NCI-H460 (cell line): ENCODE measurements at places on chromosomes 6 and 20.
A peak's percentile ranks its signal among the peaks of the same experiment; 100 is the strongest.

- no peak for DNase-seq
Measured at GRCh38 chr6:168093071-168093505, 14.1 kb upstream of the FRMD1 start.

GRCh38 chr20:59937150-59937549 is 3.0 kb downstream of the PPP1R3D start:
- no peak for DNase-seq

DNA sequence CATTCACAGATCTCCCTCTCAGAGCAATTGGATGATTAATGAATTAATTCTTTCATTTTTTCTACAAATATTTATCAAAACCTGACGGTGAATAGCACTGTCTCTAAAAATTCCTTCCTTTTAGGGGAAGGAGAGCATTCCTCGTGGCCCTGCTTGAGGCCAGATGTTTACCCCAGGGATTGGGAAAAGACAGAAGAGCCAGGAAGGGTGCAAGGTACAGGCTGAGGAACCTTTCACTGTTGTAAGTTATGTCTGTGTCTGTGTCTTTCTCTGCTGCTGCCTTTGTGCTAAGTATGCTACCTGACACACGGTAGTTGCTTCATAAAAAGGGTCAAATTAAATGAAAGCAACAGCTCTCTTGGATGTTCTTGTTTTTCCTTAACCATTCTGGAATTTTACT is 27.4 kb upstream of the CCN2 start:
- DNase-seq: no peak

DNA sequence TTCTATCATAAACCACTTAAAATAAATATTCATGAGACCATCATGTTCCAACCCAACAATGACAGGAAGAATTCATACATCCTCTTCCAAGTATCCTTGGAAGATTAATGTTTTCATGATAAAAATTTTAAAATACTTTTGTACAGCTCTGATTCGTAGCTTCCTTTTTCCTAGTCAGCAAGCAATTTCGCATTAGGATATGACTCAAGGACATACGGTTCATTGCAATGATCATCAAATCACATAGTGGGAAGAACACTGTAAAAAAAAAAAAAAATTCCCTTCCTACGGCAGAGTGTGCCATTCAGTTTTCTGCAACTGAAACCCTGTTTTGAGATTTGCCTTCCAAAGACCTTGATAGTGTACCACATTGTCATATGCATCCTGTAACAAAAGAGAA is 35.3 kb upstream of the GFOD1 start:
- no peak for DNase-seq

GRCh38 chr6:37259191-37259590 is 1.2 kb upstream of the TMEM217 start:
- no peak for DNase-seq

- DNase-seq: no peak
Measured at GRCh38 chr6:84449220-84449619, 221.8 kb upstream of the CEP162 start.

DNA sequence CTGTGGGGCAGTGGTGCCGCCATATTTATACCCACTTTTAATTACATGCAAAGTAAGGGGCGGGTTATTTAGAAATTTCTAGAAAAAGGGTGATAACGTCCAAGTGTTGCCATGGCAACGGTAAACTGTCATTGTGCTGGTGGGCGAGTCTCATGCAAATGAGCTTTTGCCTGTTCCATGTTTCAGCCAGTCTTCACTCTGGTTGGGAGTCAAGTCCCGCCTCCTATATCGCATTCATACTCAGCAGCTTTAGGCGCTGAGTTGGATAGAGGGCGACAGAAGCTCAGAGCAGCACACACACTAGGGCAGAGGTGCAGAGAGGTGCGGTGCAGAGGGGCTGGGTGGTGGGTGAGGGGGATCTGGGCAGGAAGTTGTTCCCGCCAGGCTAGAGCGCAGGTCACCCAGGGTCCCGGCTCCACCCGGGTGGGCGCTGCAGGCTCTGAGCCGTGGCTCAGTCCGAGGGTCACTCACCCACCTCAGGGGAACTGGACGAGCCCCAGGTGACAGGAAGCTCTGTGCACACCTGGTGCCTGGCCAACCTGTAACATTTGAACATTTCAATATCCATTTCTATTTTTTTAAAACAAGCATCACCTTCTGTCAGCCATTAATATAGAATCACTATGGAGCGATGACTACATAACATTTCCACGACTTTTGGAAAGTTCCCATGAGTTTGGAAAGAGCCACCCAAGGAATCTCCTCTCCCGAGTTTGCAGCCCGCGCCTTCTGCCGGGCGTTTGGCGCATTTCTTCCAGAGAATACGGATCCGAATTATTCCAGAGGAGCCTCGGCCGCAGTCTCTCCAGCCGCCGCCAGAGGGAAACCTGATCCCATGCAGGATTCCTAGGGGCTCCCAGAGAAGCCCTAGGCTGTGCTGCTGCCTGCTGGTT is 89.1 kb upstream of the PHACTR3 start:
- DNase-seq: peak; percentile 69

GRCh38 chr6:145214570-145214969 is 520.8 kb downstream of the EPM2A start:
- peak; percentile 26 for DNase-seq

DNA sequence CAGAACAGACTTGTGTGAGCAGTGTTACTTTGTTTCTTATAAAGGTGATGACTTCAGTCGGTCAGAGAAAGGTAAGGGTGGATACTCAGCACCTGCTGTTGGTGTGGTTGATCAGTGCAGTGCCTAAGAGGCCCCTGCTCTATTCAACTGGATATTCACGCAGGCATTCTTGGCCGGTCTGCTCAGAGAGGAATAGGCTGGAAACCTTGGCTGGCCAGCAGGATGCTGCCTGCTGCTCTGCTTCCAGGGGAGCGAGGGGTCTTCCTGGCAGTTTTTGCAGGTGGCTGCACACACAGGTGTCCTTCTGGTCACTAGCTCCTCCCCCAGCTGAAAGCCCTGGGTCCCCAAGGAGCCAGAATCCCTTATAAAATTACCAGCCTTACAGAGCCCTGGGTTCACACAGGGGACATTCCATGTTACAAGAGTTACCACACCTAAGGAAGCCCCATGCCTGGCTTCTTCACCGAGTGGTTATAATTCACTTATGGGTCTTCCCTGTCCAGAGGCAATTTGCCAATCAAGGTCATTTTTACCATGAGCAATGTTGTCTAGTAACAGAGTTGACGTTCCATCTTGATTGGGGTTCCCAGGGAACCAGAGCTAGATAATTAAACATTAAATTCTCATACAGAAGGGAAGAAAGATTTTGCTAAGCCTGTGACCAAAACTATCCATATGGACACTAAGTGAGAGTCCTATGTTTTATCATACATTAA is 16.4 kb downstream of the SYNJ2 start:
- DNase-seq: no peak

- DNase-seq: no peak
Measured at GRCh38 chr20:3731944-3732326, 550 bp upstream of the HSPA12B start.

GRCh38 chr6:4192173-4192572 is 56.8 kb upstream of the ECI2 start:
- DNase-seq: no peak

- no peak for DNase-seq
Measured at GRCh38 chr6:39344821-39345280, 22.3 kb upstream of the KCNK16 start.

DNA sequence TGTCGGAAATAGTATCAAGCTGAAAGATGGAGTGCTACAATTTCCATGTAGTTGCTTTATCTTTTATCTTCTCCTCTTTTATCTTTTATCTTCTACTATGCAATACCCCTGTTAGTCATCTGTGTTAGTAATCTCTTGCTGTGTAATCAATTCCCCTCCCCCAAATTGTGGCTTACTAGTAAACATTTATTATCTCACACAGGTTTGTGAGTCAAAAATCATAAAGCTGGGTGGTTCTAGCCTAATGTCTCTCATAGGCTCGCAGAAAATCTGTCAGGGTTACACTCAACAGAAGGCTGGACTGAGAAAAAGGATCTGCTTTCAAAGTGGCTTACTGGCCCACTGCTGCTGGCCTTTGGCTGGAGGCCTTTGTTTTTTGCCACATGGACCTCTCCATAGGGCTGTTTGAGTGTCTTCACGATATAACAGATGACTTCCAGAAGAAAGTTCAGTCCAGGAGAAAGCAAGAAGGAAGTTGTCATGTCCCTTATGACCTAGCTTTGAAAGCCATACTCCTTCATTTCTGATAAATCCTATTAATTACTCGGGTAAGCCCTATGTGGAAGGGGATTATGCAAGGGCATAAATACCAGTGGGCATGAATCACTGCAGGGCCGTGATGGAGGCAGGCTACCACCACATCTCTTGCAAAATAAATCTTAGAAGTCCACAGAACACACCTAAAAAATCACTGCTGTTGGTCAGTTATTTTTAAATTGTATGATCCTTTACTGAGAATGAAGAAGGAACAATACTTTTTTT is 24.5 kb upstream of the PTCHD4 start:
- no peak for DNase-seq

DNA sequence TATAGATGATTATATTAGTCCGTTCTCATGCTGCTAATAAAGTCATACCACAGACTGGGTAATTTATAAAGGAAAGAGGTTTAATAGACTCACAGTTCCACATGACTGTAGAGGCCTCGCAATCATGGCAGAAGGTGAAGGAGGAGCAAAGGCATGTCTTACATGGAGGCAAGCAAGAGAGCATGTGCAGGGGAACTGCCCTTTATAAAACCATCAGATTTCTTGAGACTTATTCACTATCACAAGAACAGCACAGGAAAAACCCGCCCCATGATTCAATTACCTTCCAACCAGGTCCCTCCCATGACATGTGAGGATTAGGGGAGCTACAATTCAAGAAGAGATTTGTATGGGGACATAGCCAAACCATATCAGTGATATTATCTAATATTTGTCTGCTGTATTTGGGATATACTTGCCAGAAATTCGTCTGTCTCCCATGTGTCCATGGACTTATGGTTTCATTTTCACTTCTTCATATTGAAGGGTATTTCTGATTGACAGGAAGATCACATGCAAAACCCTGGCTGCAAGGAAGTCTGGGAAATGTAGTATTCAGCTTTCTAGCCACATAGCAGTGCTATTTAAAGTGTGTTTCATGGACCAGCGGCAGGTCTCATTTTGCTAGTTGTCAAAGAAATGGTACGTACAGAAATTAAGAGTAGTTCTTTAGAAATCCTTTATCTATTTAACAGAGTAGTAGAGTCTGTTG is 50.5 kb upstream of the PAK5 start:
- DNase-seq: no peak

DNA sequence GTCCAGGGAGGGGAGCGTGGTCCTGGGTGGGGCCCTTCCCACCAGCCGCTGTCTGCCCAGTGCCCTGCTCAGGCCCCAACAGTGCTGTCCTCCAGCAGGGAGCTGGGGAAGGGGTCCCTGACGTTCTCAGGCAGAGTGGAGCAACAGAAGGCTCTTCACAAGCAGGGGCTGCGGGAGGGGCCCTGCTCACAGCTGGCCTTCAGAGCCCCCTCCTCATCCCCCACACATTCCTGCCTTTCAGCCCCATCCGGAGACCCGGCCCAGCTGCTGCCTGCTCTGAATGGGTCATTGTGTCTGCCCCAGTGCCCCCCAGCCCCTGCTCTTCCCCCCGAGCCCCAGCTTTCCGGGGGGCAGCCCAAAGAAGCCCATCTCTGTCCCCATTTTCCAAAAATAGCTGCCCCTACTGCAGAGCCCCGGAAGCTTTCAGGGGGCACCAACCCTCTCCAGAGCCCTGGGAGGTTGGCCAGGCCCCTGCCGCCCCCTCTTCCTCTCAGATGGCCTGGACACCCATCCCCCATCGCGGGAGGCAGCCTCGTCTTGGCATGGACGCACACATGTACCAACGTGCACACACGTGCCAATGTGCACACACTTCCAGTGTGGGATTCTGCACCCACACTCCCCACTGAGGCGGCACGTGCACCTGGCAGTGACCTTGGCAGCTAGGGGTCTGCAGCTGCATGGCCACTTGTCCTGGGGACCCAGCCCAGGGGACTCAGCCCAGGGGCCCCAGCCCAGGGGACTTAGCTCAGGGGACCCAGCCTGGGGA is 3.7 kb downstream of the COL20A1 start:
- no peak for DNase-seq

GRCh38 chr6:149306967-149307366 is 10.5 kb upstream of the TAB2 start:
- no peak for DNase-seq

GRCh38 chr6:119128252-119128912 is 49.9 kb upstream of the FAM184A start:
- no peak for DNase-seq

GRCh38 chr20:12022126-12022525 is 104.4 kb downstream of the BTBD3 start:
- no peak for DNase-seq

- DNase-seq: no peak
Measured at GRCh38 chr6:6522709-6523108, 65.8 kb upstream of the LY86 start.

GRCh38 chr6:56513631-56514030 is 129.1 kb downstream of the DST start:
- no peak for DNase-seq

DNA sequence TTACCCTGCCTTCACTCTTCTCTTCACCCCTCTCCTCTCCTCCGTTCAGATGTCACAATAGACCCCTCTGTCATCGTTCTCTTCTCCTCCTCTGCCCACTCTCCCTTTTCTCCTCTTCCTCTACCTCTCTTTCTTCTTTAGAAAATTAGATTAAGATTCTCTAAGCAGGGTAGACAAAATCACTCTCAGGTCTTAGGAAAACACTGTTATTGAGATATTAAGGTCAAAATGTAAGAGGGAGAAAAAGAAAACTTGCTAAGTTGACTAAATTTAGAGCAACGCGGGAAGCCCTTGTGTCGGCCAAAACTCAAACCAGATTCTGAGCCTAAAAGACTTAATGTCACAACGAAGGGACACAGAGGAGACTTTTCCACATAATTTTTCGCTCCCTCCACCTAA is 22.1 kb upstream of the ZNF184 start:
- DNase-seq: no peak

GRCh38 chr6:89952686-89953085 is 58.4 kb downstream of the GJA10 start:
- DNase-seq: no peak

DNA sequence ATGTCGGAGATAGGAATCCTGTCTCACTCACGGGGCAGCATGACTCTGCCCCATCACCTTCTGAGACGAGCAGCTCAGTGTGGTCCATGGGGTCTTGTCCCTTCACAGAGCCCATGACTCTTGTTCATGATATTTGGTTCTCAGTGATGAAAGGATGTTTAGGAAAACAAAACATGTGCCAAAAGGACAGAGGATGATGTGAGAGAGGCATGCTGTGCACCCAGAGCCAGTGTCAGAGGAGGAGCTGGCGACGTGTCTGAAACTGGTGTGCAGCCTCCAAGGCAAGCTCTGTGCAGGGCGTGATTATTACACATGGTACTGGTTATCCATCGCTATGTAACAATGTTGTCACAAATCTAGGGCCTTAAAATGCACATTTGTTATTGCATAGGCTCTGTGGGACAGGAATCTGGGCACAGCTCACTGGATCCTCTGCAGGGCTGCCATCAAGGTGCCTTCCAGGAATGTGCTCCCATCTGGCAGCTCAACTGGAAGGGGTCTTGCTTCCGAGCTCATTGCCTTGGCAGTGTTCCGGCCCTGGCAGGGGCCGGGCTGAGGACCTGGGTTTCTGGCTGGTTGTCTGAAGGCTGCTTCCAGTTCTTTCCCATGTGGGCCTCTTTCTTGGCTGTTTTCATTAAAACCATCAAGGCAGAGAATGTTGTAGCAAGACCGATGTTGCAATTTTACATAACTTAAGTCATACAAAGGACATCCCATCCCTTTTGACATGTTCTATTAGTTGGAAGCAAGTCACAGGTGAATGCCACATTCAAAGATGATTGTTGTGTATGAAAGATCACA is 175.4 kb downstream of the ERMARD start:
- DNase-seq: no peak

- DNase-seq: no peak
Measured at GRCh38 chr20:32319100-32319499, 39.0 kb upstream of the ASXL1 start.
